Fibroblast of the aortic adventitia (primary cell): ENCODE measurements at places on chromosomes 5 and 9. TPM values are rescaled to one million over a fixed set of nuclear protein-coding genes. Genes with fewer than 3 reads are reported as not detected.

- DNase-seq: peak; percentile 90
Observed at GRCh38 chr9:108551030-108551841, 304.6 kb downstream of the ACTL7B start.

DNA sequence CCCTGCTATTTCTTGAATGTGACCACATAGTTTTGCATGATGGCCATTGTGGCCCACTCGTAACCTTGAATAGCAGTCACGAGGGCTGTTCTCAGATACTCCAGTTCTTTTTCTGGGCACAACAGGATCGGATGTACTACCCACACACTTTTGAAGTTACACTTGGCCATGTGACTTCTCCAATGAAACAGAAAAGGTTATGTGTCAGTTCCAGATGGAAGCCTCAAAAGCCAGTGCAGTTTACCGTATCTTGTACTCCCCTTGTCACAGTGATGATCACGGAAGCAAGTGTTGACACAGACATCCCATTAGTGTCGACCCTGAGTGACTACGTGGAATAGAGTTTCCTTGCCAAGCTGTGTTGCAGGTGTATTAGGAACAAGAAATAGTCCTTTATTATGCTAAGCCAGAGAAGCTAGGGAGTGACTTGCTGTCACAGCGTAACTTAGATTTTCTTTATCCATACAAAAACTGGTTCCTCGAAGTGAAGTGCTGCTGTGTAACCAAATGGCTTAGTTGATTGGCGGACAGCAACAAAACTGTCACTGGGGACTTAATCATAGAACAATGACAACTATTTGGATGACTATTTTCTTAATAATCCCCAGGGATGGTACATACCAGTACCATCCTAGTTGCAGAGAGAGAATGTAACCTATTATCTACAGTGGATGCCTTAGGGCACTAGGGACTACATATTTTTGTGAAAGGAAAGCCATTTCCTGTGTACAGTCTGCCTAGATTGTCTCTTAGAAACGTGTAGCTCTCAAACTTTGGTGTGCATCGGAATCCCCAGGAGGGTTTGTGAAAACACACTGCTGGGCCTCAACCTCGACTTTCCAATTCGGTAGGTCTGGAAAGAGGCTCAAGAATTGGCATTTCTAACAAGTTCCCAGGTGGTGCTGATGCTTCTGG is 90.1 kb upstream of the DMRT1 start:
- DNase-seq: peak; percentile 61

- no peak for DNase-seq
Observed at GRCh38 chr5:172353846-172354245, 70.3 kb upstream of the UBTD2 start.

The PCDHA11 gene
- total RNA-seq: 0.08 and 0.09 TPM in 2 replicates

The MEIKIN gene
- not detected in 2 replicates for total RNA-seq

GRCh38 chr5:40754381-40755092 is 1.2 kb downstream of the TTC33 start:
- peak; percentile 45 for DNase-seq

- DNase-seq: no peak
Observed at GRCh38 chr9:133437753-133438531, 15.8 kb downstream of the ADAMTS13 start.

- DNase-seq: peak; percentile 18
Observed at GRCh38 chr5:1783216-1783554, 16.5 kb downstream of the MRPL36 start.

DNA sequence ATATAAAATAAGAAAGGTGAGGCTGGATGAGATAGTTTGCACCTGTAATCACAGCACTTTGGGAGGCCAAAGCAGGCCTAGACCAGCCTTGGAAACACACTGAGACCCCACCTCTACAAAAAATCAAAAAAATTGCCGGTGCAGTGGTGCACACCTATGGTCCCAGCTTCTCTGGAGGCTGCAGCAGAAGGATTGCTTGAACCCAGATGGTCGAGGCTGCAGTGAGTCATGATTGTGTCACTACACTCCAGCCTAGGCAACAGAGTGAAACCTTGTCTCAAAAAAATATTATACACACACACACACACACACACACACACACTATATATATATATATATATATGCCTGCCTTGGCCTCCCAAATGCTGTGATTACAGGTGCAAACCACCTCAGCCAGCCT is 1.3 kb downstream of the SLC35D2 start:
- DNase-seq: peak; percentile 23

The ACOT12 gene
- total RNA-seq: 0.27 TPM in 1 of 2 replicates, not detected in the other

DNA sequence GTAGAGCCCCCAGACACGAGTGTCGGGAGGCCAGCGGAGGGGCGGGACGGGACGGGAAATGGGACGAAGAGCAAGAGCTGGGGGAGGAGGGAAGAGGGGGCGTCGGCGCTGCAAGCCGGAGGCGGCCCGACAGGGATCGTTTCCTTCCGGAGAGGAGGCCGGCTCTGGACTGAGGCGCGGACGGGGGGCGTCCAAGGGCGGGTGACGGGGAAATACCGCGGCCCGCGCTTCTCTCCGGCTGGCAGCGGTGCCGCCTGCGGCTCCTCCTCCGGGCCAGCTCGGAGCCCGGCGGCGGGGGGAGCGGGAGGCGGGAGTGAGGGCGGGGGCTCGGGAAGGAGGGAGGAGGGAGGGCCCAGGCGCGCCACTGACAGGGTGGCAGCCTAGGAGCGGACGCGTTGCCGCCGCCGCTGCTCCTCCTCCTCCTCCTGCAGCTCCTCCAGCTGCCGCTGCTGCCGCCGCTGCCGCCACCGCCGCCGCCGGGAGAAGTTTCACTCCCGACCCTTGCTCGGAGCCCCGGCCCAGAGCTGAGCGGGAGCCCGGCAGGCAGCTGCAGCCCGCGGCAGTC is at the start of gene CHSY3:
Gene CHSY3 (plus strand): TSS at position 364 of the 565 bp plus-strand sequence.
- peak; percentile 55 for DNase-seq

DNA sequence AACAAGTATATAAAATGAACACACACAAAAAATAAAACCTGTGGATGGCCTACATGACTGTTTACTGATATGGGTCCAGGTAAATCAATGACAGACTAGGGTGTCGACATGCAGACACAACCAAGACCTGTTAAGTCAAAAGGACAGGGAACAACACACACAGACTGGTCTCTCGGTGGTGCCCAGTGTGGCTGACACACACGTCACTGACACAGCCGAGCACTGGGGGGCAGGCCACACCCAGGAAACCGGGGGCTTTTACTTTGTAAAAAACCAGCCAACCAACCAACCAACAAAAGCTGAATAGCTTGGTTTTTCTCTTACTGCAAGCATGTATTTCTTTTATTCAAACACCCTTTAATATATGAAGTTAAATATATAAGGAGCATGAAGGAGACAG is 5.0 kb downstream of the FAM163B start:
- DNase-seq: no peak

The IL5 gene
- total RNA-seq: not detected in 2 replicates

- DNase-seq: no peak
Observed at GRCh38 chr5:56129288-56129687, 103.8 kb downstream of the ANKRD55 start.

GRCh38 chr5:160371294-160371693 is 868 bp upstream of the C1QTNF2 start:
- no peak for DNase-seq

DNA sequence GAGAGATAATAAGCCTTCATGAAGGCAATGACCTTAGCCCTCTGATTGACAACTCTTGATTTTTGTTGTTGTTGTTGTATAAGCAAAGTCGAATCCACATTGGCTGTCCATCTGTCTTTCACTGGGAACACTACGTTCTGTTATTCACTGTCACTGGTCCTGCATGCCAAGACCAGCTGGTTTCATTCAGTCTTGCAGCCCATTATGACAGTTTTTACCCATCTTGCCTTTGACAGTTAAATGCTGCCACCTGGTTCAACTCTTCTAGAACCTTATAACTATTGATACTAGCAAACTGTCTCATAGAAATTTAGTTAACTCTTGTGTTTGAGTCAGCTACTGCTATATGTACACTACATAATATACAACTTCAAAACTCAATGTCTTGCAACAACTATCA is 382.3 kb upstream of the CDH10 start:
- DNase-seq: no peak

- no peak for DNase-seq
Observed at GRCh38 chr9:135696446-135696845, 2.8 kb downstream of the SOHLH1 start.

The EQTN gene
- not detected in 2 replicates for total RNA-seq

- no peak for DNase-seq
Observed at GRCh38 chr9:27645161-27645840, 72.0 kb upstream of the C9orf72 start.

The UNC13B gene
- 10.1 and 32.6 TPM in 2 replicates for total RNA-seq

- peak; percentile 41 for DNase-seq
Observed at GRCh38 chr5:168974082-168974481, 326.9 kb downstream of the SLIT3 start.

GRCh38 chr9:13160051-13160450 is 119.4 kb downstream of the MPDZ start:
- DNase-seq: no peak

- DNase-seq: peak; percentile 52
Observed at GRCh38 chr9:68690088-68690487, 15.0 kb upstream of the PIP5K1B start.

- DNase-seq: no peak
Observed at GRCh38 chr9:70374962-70375618, 39.4 kb downstream of the KLF9 start.

DNA sequence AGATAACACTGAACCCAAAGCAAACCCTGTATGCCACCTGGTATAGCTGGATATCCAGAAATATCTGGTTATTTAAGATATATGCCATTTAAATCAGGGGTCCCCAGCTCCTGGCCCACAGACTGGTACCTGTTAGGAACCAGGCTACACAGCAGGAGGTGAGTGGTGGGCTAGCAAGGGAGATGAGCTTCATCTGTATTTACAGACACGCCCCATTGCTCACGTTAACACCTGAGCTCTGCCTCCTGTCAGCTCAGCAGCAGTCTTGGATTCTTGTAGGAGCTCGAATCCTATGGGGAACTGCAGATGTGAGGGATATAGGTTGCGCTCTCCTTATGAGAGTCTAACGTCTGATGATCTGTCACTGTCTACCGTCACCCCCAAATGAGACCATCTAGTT is 646.6 kb downstream of the TLE4 start:
- DNase-seq: no peak

DNA sequence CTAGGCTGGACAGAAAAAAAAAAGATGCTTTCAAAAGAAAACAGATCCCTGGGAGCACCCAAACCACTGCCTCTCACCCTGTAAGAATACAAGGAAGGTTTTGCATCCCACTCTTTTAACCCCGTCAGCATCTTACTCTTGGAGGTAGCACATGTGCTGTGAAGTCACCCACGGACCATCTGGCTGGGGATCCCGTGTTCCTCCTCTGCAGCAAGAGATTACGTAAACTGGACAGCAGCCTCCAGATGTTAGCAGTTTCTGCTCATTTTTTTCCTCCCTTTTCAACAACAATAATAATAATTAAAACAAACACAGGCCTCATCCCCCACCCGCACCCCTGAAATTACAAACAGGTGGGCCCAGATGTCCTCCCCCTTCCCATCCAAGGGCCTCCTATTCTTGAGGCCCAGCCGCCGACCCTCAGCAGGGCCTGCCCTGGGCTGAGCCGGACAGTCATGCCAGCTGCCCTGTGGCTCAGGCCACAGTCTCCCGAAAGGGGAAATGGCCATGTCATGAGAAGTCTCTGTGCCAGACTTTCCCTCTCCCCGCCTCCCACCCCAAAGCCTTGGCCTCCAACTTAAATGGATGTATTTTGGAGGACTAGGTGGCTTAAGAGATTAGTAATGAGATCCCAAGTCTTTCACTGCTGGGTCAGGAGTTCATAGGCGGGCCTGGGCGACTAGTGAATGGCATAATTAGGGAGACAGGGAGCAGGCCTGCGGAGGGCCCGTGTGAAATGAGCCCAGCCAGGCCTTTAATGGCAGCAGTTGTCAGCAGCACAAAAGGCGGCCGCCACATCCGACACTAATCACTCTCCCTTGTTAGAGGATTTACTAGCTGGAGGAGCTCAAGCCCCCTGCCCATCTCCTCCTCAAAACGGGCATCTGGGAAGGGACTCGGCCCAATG is 165.1 kb downstream of the PAPPA start:
- DNase-seq: peak; percentile 72

The GARIN3 gene
- total RNA-seq: not detected in 2 replicates

- peak; percentile 45 for DNase-seq
Observed at GRCh38 chr5:14669975-14670374, 5.5 kb downstream of the OTULIN start.

- no peak for DNase-seq
Observed at GRCh38 chr9:104589626-104590025, 9.6 kb downstream of the OR13C5 start.

DNA sequence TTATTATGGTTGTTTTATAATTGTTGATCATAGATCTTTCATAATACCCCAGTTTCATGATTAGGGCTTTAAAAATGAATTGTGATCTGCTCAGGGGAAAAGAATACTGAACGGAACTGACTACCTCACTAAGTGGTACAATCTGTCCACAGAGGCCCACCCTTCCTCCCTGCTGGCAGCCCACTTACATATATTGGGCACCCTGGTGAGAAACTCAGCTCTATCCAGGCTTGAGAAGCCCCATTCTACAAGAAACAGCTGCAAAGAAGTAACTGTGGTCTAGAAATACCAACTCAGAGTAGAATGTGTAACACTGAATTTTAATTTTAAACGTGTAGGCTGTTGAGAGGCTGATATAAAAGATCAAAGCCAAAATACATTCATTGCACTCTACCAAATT is 46.9 kb downstream of the TSSK1B start:
- DNase-seq: no peak

DNA sequence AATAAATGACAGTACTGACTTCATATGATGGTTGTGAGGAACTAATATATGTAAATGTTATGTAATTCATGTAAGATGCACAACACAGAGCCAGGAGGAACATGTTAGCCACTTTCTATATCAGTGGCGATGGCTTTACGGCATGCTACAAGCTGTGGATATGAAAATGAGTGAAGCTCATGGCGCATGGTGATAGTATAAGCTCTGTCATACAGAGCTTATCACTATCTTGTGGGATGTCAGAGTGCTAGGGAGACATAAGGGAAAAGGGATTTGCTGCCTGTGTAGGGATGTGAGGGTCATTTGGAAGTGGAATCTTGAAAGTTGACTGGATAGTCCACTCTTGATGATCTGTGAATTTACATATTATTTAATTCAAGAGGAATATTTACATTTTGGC is 13.6 kb downstream of the CPEB4 start:
- DNase-seq: no peak

The SPZ1 gene
- not detected in 2 replicates for total RNA-seq

GRCh38 chr5:143462431-143462830 is 58.9 kb upstream of the NR3C1 start:
- no peak for DNase-seq

DNA sequence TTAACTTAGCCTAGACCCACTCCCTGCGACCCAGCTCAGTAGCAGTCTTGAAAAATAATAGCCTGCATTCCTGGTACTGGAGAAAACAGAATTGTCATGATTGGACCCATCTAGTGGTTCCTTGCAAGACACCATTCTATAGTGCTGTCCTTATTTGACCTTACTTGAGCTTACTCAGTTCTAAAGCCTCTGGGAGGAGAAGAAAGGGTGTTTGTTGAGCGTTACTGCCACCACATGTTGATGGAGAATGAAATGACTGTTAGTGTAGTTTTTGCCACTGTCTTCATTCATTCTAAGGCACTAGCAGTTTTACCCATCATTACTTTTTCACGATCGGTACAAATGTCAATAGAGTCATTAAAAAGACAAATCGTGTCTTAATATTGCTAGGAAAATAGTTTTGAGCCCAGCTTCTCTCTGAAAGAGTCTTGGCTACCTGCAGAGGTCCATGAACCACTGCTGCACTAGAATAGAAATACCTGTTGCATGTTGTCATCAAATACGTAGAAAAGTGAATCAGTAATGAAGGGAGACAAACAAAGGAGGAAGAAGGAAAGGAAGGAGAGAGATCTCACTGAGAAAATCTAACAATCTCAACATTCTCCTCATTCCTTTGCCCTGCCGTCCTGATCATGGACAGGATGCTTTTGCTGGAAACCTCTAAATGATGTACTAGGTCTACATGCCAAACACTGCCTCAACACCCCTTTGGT is 96.0 kb downstream of the LIX1 start:
- DNase-seq: peak; percentile 5

The NOXA1 gene
- 0.36 and 0.74 TPM in 2 replicates for total RNA-seq
